ENCODE measurements at places on chromosomes 1 and 21.
A peak's percentile ranks its signal among the peaks of the same experiment; 100 is the strongest.

GRCh38 chr1:13699936-13700520 lies at the start of gene PRDM2:
Gene PRDM2, plus strand, starts transcription at chr1:13700188. Its CDS starts 15,418 bp downstream, at chr1:13715606.
- DNase-seq, result peak; percentile 70

GRCh38 chr1:30716646-30717045 lies 6.7 kb downstream of the MATN1 start:
- no peak for DNase-seq

- no peak for DNase-seq
These were observed 347.4 kb downstream of the PTPRU start for GRCh38 chr1:29583727-29584126.

- DNase-seq, result no peak
These were observed 48.6 kb downstream of the GNG12 start for GRCh38 chr1:67784545-67785186.

- DNase-seq, result no peak
These were observed 7.1 kb upstream of the ACTA1 start for GRCh38 chr1:229440851-229441537.

- DNase-seq, result no peak
These were observed 25.1 kb upstream of the S100A11 start for GRCh38 chr1:152061952-152062351.

DNA sequence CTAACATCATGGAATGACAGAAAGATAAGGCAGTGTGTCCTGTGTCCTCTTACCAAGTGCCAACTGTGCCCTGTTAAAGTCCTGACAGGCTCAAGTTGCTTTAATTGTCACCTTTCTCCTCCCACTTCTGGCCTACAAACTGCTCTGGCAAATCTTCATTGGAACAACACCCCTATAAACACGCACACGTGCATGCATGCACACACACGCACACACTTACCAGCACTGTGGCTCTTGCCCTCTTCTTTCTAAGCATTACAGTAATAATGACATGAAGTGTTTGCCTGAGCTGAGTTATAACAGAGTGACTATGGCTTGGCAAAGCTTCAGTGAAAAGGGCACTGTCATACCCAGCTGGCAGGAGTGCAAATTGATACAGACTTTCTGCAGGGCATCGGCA lies 82.3 kb upstream of the SYT6 start:
- DNase-seq, result no peak

DNA sequence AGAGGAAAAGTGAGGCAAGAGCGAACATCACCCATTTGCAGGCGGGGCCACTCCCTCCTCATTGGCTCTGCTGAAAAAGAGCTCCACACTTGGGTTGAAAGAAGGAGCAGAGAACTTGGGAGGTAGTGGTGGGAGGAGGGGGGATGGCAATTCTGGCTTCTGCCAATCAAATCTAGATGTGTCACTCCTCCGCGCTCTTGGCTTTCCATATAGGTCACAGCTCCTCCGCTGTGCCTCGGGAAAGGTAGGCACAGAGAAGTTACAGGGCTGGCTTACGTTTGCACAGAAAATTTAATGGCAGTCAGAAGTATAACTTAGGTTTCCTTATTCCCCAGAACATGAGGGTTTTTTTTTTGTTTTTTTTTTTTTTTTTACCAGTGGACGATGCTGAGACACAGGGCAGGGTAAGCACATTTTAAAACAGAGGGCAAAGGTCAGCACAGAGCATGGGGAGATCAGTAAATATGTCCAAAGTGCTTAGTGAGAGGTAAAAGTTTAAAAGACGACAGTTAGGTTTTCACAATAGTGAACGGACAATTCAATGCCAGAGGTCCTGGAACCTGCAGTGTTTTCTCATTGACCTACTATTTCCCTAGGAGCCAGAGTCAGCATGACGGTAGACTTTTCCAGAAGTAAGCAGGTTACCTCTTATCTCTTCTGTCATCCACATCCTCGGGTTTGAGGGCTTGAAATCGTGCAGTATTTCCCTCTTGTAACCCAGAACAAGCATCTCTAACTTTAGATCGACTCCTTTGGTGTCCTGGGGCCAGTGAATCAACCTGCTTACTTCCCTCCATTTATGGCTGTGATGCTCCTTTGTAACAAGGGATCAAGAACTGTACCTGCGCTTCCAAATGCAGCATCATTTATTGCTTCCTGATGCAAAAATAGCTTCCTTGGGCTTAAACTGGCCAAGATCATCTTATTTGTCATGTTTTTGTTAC lies 258.9 kb upstream of the PROX1 start:
- no peak for DNase-seq

DNA sequence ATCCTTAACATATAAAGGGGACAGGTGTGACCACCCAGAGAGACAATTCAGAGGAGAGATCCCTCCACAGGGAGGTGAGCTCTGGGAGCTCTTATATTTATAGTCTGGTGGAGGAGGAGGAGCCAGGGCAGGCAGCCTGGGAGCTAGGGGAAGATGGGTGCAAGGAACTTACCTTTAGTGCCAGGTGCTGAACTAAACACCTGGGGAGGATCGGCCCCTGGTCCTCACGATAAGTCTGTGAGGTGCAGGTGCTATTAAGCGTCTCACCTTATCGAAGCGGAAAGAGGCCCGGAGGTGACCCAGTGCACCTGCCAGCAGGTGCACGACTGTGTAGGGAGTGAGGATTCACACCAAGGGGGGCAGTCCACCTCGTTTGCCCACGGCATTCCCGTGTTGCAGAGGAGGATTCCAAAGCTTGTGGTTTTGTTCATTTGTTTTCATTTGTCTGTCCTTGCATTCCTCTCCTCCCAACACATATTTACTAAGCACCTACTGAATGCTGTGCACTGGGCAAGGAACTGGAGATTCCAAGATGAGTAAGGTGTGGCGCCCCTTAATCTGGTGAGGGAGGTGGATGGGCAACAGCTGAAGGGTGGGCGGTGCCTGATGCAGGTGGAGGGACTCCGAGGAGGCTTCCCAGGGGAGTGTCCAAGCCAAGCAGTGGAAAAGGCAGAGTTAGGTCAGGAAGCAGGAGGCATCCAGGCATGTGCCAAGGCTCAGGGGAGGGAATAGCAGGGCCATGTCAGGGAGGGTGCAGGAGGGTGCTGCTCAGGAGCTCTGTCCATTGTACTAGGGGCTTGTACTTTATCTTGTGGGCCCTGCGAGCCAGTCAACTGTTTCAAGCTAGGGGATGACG lies 11.5 kb downstream of the ARHGEF10L start:
- DNase-seq, result no peak

- DNase-seq, result no peak
These were observed 67.6 kb upstream of the EDEM3 start for GRCh38 chr1:184822267-184822666.

- no peak for DNase-seq
These were observed 238.4 kb downstream of the NPHP4 start for GRCh38 chr1:5753549-5754421.

- DNase-seq, result no peak
These were observed 1.4 kb downstream of the MACO1 start for GRCh38 chr1:25431955-25432719.

All from naive thymus-derived CD8-positive, alpha-beta T cell (primary cell).